ENCODE measurements at places on chromosomes 1 and 21. TPM values are rescaled to one million over a fixed set of nuclear protein-coding genes. Genes with fewer than 3 reads are reported as not detected.

- no peak for DNase-seq
These were observed 6.1 kb downstream of the MIB2 start for GRCh38 chr1:1621173-1622009.

GRCh38 chr21:25895565-25896205 lies 160.9 kb downstream of the GABPA start:
- DNase-seq: peak; percentile 79

- DNase-seq: peak; percentile 53
These were observed 240.3 kb downstream of the VAV3 start for GRCh38 chr1:107724648-107725047.

DNA sequence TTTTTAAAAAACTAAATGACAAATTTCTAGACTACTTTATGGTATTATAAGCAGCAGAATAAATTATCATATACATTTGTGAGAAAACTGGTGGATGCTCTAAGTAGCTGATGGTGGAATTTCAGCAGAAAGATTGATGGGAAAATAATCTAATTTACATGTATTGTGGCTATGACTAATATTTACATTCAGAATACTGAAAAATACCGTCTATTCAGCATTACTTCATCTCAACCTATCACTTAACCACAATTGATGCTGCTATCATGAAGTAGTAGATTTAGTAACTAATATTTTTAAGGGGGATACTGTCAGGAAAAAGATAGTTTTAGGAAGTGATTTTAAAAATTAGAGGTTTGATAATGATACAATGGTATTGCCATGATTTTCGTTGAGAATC lies 137.9 kb downstream of the IFI44 start:
- no peak for DNase-seq

- no peak for DNase-seq
These were observed 72.7 kb upstream of the ACTL8 start for GRCh38 chr1:17682400-17682799.

DNA sequence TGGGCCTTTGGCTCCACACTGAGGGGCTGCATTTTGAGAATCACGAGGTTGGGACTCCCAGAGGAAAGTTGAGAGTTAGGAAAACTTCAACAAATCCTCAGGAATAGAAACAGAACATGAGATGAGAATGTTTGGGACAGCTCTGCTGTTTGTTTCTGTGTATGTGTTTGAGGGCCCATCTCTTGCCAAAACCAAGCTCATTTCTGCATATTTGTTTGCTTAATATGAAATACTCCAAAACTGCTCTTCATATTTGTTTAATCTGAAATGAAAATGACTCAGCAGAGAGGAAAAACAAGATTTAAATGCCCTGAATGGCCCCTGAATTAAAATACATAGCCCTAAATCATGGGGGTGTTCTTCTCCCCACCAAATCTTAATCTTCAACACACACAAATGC lies 78.1 kb downstream of the DDR2 start:
- peak; percentile 53 for DNase-seq

DNA sequence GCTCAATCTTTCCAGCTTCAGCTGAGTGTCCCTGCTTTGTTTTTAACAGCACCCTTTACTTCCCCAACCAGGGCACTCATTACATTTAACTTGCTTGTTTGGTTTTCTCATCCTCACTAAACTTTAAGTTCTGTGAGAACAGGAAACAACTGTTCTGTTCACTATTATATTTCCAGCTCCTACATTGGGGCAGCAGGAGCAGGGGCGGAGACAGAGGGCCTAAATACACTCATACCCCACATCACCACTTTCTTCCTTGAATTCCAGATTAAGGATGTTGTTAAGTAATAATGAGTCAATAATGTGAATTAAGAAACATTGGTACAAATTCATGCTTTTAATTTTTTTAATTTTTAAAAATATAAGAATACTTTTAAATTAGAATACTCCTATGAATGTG lies 6.0 kb downstream of the DRAM2 start:
- DNase-seq: no peak

DNA sequence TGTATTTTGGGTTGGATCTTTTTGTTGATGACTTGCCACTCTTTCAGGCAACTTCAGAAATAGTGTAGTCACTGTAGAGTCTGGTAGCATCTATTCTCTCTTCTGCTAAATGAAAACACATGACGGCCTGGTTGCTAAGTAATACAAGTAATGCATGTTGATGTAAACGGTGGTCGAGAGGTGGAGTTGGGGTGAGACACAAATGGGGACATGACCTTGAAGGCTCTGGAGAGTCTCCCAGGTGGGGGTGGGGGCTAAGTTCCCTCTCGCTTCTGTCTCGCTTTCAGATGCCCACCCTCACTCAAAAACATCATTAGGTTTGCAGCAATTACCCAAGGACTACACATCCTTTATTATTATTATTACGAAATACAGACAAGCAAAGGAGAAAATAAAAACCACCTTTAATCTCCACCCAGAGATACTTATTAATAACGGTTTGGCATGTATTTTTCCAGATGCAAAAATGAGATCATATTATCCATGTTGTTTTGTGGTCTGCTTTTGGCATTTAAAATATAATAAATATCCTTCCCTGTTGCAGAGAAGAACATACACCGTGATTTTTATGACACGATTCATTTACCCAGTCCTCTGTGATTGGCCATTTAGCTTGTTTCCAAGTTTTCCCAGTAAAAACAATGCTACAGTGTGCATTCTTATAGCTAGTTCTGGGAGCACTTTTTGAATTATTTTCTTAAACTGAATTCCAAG lies 138.1 kb downstream of the MIS18A start:
- DNase-seq: peak; percentile 29

DNA sequence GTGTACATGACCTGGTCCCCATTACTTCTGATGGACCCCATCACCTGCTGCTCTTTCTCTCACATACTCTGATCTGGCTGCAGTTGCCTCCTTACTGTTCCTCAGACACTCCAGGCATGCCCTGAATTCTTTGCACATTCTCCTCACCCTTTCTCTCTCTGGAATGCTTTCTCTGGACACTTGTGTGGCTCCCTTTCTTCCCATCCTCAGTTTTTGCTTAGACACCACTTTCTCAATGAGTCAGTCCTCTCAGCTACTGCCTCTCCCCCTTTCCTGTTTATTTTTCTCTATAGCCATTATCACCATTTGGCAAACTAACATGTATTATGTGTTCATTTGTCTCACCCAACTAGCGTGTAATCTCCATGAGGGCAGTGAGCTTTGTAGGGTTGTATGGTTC lies 28.1 kb downstream of the PLXNA2 start:
- DNase-seq: peak; percentile 67

- no peak for DNase-seq
These were observed 11.8 kb upstream of the MED18 start for GRCh38 chr1:28317014-28317413.

DNA sequence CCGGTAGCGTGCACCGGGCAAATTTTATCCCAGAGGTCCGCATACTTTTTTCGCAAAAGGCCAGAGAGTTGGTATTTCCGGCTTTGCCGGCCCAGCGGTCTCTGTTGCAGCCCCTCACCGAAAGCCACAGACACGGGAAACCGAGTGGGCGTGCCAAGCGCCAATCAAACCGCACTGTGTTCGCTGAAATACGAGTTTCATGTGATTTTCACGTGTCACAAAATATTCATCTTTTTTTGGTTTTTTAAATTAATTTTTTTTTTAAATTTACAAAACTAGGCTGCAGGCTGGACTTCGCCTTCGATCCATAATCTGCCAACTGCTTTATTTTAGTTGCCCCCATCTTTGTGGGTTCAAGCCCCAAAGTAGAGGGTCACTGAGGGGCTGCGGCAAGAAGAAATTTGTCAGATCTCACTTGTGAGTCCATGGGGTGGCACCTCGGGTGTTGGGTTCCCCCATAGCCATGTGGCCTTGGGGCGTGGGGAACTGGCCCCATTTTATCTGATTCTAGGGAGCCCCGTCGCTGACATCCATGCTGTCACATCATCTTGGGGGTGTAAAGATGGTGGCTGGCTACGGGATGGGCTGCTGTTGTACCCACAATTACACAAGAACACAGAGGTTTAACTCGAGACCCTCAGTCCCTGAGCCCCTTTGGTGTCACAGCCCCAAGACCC lies 20.8 kb downstream of the SLC45A1 start:
- no peak for DNase-seq

DNA sequence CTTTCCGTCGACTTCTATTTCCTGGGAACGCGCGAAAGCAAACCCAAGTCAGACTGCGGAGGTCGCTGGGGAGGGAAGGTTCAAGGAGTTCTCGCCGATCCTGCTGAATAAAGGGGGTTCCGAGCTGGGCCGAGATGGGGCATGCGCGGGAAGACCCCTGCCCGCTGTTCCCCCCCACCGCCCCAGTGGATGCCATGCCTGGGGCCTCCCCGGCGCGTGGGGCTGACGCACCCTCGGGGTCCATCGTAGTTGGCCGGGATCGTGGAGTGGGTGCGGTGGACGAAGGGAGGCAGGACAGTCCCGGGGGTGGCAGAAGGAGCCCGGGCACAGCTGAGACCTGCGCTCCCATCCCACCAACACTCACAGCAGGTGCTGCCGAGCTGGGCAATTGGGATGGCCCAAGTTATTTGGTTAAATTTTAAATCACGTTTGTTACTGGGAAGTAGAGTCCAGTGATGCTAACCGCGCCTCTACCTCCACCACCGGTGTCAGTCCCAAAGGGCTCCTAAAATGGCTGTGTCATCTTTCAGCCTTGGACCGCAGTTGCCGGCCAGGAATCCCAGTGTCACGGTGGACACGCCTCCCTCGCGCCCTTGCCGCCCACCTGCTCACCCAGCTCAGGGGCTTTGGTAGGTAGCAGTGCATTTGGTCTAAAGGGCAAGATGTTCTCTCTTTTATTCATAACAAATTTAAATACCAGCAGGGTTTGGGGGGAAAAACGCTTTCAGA lies 801 bp downstream of the MX1 start:
- no peak for DNase-seq

DNA sequence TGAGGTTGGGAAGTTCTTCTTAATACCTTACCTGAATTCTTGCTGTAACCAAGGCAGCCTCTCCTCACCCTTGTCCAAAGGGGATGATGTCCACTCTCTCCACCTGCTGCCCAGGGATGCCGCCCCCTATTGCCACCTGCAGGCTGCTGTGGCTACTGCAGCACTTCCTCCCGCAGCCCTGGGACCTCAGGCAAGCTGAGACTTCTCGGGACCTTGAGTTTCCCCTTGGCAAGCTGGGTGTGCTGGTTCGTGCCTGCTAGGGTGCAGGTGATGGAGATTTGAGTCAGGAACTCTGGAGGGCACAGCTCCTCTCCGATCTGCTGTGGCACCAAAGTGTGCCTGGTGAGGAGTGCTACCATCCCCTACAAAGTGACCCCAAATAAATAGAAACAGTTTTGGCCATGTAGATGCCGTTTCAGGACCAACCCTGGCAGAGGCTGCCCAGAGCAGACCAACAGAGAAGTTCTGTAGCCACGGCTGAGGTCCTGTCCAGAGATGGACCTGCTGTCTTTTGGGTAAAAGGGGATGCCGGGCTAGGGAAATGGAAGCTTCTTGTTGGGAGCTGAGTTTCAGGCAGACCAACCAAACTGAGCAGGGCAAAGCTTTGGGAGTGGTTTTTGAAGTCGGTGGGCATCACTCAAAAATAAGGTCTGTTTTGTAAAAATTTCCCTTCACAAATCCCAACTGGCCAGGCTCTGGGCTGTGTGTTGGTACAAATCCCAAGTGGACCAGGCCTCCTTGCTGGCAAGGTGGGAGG lies 31.7 kb downstream of the RUNX3 start:
- DNase-seq: peak; percentile 63

DNA sequence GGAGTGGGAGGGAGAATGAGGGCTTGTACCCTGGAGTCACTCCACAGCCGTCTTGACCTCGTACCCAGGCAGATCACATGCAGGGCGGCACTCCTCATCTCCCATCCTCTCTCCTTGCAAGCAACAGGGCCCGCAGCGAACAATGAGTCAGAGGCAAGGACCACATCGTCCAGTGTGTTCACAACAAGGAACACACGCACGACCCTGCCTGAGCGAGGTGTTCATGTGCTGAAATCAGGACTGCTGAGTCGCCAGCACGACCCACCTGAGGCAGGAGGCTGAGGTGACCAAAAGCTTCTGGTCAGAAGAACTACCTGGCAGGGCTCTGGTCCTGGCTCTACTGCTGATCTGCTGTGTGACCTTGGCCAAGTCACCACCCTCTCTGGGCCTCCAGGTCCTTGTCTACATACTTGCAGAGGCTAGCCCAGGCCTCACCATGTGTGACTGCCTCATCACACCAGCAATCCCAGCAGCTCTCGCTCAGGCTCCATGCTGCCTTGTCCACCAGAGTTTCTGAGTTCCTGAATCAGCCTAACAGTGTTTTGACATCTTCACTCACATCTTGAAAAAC lies 78.0 kb downstream of the SSBP3 start:
- DNase-seq: no peak

- peak; percentile 98 for DNase-seq
These were observed 41.5 kb downstream of the UBE4B start for GRCh38 chr1:10074059-10074851.

GRCh38 chr1:28577738-28578536 lies 14.1 kb upstream of the RAB42 start:
- DNase-seq: no peak

DNA sequence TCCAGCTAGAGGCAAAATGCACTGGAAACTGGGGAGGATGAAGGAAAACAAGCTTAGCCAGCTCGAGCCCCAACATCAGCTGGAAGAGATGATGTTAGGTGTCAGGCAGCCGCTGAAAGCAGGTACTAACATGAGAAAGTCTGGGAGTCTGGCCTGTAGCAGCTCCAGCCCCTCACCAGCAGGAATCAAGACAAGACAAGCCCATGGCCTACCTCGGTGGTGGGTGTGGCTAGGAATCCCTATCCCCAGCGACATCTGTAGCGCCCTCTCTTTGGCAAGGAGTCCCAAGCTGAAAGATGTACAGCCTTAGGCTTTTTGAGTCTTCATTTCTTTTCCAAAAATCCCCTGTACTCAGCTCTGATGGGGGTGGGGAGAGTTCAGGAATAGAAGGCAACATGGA lies 2.6 kb downstream of the DLGAP3 start:
- DNase-seq: no peak

- DNase-seq: no peak
These were observed 107.7 kb upstream of the SLC5A9 start for GRCh38 chr1:48114596-48115382.

DNA sequence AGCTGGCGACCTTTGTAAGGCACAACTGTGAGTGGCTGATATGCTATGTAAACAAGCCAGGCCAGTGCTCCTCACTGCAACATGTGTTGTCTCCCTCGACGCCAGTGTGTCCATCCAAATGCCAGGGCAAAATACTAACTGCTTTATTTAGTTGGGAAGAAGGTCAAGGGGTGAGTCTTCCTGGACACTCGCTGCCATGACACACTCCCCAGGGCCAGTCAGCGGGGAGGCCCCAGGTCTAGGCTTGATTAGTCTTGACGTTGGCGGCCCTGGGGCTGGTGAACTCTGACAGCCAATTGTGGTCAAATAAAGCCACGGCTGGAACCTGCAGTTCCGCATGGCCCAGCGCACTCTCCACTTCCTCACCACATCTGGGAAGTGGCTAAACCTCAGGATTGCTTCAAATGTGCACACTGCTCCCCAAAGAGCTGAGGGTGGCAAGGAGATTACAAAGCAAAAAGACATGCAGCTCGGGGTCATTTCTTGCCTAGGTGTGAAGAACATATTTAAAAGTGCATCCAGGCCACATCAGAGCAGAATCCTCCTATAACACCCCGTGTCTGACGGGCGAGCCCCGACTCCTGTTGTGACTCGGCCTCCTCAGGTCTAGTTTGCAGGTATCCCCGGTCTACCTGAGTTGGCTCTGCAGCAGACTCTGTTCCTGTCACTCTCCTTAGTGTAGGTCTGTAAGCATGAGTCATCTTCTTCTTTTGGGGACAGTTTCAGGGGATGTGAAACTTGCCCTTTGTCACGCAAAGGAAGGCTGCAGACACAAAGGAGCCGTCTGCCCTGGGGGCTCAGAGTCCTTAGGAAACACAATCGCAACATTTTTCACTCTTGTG lies 183.5 kb downstream of the RUNX1 start:
- DNase-seq: no peak

The HOOK1 gene
- not detected for total RNA-seq

The FMO5 gene
- 4.9 TPM for total RNA-seq

The ANGPTL3 gene
- total RNA-seq: not detected

The DDR2 gene
- total RNA-seq: 194 TPM

Measured in GM23248 (cell line).